ENCODE measurements at places on chromosomes 4 and X.

DNA sequence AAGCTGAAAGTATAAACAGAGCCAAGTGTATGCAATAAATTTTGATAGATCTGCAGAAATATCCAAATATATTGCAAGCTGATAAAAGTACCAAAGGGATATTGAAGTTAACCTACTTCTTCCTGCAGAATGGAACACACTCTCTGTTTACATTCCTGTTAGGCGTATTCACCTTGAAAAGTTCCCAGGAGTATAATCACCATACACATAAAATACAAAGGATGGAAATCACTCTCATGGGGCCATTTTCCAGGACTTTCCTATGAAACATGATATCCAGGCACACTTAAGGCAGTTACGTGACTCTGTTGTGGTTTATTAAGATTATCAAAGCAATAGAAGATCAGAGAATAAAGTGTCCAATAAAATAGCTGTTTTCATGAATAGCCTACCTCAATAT lies 1142.3 kb downstream of the NLGN4X start:
- DNase-seq, result no peak

DNA sequence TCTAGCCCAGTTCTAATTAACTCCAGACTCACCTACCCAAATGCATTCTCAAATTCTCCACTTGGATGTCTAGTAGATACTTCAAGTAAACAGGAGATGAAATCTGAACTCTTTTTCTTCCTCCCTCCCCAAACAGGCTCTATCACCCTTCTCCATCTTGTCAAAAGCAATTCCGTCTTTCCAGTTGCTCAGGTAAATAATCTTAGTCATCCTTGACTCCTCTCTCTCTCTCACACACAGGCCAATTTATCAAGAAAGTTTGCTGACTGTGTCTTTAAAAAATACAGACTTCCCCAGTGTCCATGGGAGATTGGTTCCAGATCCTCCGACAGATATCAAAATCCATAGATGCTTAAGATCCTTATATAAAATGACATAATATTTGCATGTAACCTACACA lies 12.9 kb downstream of the TXK start:
- DNase-seq, result no peak

GRCh38 chr4:89781321-89781720 lies 55.6 kb downstream of the SNCA start:
- no peak for DNase-seq

- DNase-seq, result no peak
These were observed 3.5 kb downstream of the BCOR start for GRCh38 chrX:40094041-40094899.

GRCh38 chr4:67087897-67088296 lies 457.4 kb downstream of the CENPC start:
- no peak for DNase-seq

- DNase-seq, result no peak
These were observed 931.0 kb downstream of the STIM2 start for GRCh38 chr4:27791640-27792039.

GRCh38 chr4:70614184-70614555 lies 14.4 kb upstream of the ENAM start:
- no peak for DNase-seq

DNA sequence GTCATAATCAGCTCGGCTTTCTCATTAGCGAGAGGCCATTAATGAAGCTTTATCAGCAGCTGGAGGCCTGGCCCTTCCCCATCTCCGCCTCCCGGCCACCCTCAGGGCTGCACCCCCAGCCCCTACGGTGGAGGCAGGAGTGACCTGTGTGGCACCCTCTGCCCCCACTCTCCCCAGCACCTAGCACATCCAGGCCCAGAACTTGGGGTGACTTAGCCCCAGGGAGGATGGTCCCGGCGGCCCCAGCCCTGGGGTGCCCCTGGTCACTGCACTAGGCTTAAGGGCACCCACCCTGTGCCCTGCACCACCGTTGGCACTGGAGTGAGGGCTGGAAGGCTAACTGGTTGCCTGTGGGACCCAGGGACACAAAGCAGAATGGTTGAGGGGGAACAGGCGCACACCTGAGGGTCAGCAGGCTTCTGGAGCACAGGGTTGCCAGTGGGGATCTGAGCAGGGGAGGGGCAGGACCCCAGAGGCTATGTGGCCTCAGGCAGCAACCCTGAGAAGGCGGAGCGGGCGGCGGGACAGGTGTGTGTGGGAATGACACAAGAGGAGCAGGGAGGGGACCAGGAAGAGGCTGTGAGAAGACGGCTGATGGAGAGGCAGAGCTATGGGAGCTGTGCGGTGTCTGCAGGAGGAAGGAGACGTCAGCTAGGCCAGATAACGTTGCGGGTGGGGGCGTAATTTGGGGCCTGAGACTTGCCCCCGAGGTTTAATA lies 120.2 kb downstream of the FAM53A start:
- DNase-seq, result no peak

GRCh38 chrX:23201706-23202105 lies 132.9 kb upstream of the PTCHD1 start:
- no peak for DNase-seq

DNA sequence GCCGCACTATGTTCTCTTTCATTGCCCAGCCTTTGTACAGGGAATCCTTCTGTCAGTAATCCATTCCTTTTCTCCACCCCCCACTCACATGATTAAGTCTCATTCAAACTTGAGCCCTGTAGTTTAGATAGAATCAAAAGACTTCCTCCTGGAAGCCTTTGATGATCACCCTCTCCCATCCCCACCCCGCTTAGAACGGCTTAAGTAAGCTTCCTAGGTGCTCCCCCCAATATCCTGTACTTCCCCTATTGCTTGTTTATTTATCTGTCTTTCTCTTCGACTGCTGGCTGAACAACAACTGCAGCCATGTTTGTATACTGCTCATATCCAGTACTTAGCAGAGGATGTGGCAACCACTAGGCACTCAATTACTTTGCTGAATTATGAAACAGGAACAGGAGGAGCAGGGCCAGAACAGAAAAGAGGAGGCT lies 38.5 kb upstream of the GPC3 start:
- DNase-seq, result no peak

- no peak for DNase-seq
These were observed at the start of gene DMD for GRCh38 chrX:33211356-33212260. TSS of gene DMD (minus strand) at chrX:33211549. CDS start at chrX:33211312, 237 bp downstream.

- no peak for DNase-seq
These were observed 50.2 kb downstream of the GPRIN3 start for GRCh38 chr4:89257376-89257775.

GRCh38 chrX:136666088-136666487 lies 18.1 kb downstream of the CD40LG start:
- DNase-seq, result no peak

DNA sequence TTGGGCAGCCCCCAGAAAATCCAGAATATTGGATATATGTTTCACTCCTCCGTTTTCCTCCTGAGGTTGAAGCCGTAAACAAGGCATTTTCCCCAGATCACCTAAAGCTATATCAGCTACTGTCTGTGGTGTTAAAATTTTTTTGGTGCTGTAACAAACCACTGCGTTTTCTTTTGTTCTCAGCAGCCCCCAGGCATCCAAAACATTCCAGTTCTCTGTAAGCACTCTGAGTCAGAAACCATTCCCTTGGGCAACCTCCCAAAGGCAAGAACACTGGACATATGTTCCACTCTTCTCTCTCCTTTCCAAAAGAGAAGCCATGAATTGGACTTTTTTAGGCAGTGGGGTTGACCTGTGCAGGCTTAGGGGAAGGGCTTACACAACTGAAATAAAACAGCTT lies 310.9 kb downstream of the MID1IP1 start:
- no peak for DNase-seq

DNA sequence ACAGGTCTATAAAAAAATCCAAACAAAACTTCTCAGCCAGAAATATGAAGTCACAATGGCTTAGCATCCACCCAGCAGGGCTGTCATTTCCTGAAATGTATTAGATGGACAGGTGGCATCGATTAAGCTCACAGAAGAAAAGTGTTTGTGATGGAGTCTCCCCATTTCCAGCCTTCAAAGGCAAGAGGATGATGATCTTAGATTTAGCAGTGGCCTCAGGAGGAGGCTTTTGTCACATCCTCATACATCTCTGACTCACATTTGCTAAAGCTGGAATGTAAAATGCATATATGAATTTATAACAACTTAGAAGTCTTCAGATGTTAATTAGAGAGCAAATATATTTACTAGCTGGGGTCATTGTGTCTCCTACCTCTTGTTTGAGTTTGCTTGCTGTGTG lies 441.9 kb downstream of the SPRY1 start:
- DNase-seq, result no peak

DNA sequence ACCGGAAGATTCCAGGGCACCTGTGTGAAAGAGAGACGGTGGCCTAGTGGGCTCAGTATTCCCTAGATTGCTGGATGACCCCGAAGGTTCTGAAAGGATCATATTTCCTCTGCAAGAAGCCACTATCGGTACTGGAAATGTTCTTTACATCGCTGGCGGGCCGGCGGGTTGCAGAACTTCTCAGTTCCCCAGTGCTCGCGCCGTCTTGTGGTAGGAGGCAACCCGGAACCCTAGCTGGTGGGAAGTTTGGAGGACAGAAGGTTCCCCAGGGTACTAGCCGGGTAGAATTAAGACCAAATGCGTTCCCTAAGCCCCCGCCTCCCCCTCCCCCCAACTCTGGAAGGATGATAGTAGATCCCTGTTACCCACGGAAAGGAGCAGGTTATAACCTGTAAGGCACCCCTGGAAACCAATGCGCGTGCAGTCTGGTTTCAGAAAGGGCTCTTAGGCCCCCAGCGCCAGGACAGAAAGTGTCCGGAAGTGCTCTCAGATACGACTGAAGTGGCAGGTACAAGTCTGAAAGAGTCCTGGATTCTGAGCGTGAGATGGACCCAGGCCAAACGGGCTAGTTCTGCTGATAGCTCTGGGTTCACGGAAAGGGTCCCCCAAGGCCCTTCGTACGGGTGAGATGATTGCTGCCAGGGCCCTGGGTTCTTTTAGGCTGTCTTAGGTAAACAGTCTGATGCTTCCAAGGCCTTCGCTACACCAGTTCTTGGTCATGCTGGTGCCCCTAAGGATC lies 61.7 kb upstream of the DCAF8L1 start:
- no peak for DNase-seq

GRCh38 chr4:37424753-37425152 lies 180.2 kb downstream of the NWD2 start:
- no peak for DNase-seq

DNA sequence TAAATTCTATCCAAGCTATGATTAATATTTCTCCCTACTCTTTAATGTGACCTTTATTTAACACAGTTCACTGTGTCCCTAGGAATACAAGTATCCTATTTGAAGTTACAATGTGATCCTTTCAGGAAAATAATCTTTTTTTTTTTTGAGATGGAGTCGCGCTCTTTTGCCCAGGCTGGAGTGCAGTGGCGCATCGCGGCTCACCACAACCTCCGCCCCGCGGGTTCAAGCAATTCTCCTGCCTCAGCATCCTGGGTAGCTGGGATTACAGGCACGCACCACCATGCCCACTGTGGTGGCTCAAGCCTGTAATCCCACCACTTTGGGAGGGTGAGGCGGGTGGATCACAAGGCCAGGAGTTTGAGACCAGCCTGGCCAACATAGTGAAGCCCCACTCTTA lies 21.9 kb downstream of the TBCK start:
- DNase-seq, result no peak

Data from effector memory CD4-positive, alpha-beta T cell (primary cell).